ENCODE measurements at places on chromosomes 12 and 14.
A peak's percentile ranks its signal among the peaks of the same experiment; 100 is the strongest.

DNA sequence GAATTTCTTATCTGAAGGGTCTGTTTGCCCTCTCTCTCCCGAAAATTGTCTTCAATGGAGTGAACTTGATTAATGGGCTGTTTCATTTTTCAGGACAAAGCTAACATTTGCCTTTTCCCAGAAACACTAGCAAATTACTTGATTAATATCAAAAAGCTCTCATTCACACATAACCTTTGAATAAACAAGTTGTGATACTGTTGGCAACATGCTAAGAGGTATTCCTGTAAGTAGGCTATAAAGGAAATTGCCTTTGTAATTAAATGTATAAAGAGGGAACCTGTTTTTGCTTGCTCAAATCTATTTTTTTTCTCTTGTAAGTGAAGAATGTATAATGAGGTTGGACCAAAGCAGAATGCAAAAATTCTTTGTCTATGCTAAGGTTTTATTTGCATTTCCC, 457.2 kb downstream of the TMTC2 start:
- no peak for DNase-seq

GRCh38 chr14:40119765-40120164, 687.5 kb upstream of the FBXO33 start:
- DNase-seq: no peak

GRCh38 chr12:122732170-122732569, 1.5 kb upstream of the HCAR1 start:
- no peak for DNase-seq

- DNase-seq: no peak
Observed at GRCh38 chr12:92757597-92758121, 54.9 kb downstream of the PLEKHG7 start.

- no peak for DNase-seq
Observed at GRCh38 chr14:101927859-101928258, 36.5 kb upstream of the DYNC1H1 start.

DNA sequence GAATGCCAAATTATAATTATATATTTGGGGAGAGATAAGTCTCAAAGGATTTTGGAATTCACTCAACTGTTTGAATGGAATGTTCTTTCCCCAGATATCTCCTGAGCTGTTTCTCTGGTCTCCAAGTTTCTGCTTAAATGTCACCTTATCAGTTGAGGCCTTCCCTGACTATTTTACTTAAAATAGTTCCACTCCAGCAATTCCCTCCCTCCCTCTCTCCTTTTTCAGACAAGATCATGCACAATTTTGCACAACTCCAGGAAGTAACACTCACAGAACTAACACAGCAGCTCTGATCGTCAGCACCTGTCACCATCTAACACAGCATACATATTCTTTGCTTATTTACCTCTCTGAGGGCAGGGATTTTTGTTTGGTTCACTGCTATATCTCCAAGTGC, 12.5 kb downstream of the BTG1 start:
- no peak for DNase-seq

DNA sequence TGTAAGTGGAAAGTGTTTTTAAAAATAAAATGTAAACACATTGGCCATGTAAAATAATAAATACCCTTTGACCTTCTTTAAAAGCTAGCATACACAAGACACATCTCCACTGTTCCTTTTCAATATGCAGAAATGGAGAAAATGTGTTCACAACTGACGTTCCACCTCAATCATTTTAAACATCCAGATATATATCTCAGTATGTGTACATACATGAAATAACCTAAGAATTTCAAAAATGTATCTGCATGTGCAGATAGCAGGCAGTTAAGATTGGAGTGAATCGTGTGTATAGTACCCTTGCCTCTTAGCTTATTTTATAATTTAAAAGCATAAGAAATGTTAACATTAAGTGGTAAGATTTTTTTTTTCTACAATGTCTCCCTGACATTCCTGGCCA, 406.2 kb upstream of the FLRT2 start:
- DNase-seq: no peak

- no peak for DNase-seq
Observed at GRCh38 chr12:64998371-64999147, 122.5 kb downstream of the WIF1 start.

DNA sequence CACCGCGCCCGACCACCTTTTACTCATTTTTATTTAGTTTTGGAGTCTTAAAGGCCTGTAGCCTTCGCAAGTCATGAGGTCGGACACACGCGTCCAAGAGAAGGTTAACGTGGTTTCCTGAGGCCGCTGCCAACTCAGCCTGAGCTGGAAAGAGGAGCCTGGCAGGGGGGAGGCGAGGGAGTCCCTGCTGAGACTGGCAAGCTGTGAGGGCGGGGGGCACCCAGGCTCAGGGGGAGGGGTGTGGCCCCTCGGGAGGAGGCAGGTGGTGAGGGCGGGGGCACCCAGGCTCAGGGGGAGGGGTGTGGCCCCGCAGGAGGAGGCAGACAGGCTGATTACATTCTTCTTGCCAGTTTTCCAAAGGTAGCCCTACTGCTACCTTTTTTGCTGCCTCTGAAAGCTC, 143.2 kb downstream of the PIWIL1 start:
- no peak for DNase-seq

- no peak for DNase-seq
Observed at GRCh38 chr12:93016752-93017350, 87.8 kb upstream of the EEA1 start.

GRCh38 chr12:124940393-124941169, 26.1 kb upstream of the UBC start:
- DNase-seq: peak; percentile 63

DNA sequence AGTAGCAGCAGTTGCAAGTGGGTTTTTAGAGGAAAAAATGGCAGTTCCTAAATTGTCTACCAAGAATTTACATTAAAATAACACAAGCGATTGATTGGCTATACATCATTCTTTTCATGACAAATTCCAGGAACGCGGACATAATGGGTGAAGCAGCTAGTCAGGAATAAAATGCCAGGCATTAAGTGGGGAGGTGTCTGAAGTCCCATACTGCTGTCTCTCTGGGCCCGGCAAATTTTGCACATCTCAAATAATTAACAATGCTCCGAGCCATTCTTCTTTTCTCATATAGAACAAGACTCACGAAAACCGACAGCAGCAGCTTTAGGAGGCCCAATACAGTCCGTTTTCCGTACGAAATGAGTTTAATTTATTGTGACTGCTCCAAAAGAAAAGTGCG, 696 bp downstream of the RPL36AL start:
- no peak for DNase-seq

- no peak for DNase-seq
Observed at GRCh38 chr14:41973178-41973577, 366.5 kb downstream of the LRFN5 start.

DNA sequence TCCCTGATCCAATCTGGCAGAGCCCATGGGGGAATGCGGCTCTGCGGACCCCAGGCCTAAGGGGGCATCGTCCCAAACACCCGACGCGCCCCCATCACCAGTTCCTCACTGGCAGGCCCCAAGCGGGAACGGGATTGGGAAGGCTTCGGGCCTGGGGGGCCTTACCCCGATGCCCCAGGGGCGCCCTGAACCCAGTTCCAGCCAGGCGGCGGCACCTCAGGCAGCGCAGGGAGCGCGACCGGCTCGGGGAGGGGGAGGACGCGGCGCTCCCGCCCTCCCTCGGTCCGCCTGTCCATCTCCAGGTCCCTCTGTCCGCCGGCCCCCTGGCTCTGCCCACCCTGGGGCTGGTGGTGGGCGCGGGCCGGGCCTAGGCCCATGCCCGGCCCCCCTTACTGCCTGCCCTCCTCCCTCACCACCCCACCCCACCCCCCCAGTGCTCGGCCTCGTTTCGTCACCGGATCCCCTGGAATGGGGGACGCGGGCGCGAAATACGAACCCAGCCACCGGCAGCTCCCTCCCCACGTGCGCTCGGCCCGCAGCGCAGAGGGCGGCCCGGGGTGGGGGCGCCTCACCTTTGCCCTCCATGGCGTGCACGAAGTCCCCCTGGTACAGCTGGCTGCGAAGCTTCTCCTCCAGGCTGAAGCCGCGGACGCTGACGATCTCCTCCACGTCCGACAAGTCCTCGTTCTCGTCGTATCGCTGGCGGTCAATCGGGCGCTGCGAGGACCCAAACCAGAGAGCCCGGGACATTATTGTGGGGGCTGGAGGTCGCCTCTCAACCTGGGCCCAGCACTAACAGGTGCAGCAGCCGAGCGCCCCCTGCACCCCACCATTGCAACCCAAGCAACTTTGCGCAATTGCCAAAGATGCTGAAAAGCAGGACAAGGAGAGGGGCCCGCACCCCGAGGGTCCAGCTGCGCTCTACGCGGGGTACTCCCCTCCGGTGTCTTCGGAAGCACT, 2.3 kb downstream of the KDM2B start:
- no peak for DNase-seq

GRCh38 chr14:52069307-52070050, 620 bp upstream of the NID2 start:
- no peak for DNase-seq

DNA sequence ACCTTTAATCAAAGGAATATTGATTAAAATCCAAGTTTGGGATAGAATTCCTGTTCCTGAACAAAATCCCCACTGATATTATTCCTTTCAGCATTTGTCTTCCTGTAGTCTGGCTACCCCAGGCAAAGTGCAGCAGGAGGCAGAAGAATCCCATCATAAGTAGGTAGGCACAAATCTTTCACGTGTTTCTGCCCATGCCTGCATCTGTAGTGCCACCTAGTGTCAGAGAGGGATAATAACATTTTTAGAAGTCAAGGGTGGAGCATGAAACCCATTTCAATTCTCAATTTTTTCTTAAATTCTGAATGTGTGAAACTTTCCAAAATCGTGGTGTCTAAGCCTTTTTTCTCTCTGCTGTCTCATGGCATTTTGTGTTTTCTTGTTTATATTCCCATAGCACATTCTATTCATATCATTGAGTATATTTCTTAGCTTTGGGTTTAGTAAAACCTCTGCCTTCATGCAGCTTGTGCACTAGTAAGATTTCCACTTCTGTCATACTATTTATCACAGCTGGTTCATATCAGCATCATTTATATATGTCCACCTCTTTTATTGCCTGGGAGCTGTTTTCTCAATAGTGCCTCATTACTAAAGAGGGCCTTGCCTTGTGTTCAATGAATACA, 47.8 kb upstream of the RERG start:
- DNase-seq: no peak

GRCh38 chr14:70845601-70846000, 36.3 kb upstream of the MAP3K9 start:
- DNase-seq: no peak

DNA sequence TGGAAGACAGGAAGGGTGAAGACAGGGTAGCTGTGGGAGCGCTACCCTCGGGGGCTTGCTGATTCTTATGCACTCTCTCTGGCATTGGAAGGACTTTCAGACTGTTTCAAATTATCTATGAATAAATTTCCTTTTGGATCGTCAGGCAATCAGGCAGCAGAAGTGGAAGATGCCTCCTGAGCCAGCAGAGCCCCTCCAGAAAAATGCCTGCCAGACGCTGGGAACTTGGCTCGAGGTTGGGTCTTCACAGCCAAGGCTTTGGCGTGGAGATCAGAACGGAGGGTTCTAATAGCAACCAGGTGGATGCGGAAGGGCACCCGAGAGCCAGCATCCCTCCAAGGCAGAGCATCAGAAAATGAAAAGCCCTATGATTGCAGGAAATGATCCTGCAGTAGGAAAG, 119.2 kb upstream of the RFLNA start:
- no peak for DNase-seq

DNA sequence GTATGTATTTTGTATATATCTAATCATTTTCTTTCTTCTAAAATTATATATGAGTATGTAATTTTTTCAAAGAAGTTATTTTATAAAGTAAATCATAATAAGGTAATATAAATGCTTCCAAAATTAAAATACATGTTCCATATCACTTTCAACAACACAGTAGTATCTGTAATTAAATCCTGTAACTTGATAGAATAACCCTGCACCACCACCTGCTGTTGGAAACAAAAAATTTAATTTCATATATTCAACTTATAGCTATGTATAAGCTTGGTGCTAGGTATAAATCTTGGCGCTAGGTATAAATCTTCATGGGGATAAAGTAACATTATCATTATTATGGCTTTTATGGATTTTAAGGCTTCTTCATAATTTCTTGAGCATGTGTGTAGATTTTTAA, 149.7 kb upstream of the DCN start:
- DNase-seq: no peak

GRCh38 chr12:89135976-89136634, 216.2 kb downstream of the DUSP6 start:
- DNase-seq: no peak

- DNase-seq: no peak
Observed at GRCh38 chr12:49330032-49330619, 6.9 kb downstream of the C1QL4 start.

- no peak for DNase-seq
Observed at GRCh38 chr12:90173499-90174197, 465.0 kb upstream of the ATP2B1 start.

- no peak for DNase-seq
Observed at GRCh38 chr14:96816281-96816680, 19.1 kb downstream of the VRK1 start.

DNA sequence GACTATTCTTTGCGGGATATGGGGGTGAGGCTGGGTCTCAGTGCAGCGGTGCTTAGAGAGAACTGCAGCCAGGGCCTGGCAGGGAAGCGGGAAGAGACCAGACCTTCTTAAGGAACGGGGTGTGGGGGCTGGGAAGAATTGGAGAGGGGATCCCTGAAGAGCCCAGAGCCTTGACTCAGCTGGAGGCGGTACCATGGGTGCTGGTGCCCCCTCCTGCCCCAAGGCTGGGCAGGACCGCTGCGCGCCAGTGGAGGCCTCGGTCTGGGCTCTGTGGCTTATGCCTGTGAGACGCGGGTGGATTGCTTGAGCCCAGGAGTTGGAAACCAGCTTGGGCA, 1.3 kb upstream of the RNU7-1 start:
- no peak for DNase-seq

GRCh38 chr14:62947301-62947700, 98.0 kb downstream of the KCNH5 start:
- no peak for DNase-seq

GRCh38 chr14:42378880-42379279, 772.2 kb downstream of the LRFN5 start:
- no peak for DNase-seq

GRCh38 chr12:18849080-18849479, 111.2 kb downstream of the CAPZA3 start:
- no peak for DNase-seq

DNA sequence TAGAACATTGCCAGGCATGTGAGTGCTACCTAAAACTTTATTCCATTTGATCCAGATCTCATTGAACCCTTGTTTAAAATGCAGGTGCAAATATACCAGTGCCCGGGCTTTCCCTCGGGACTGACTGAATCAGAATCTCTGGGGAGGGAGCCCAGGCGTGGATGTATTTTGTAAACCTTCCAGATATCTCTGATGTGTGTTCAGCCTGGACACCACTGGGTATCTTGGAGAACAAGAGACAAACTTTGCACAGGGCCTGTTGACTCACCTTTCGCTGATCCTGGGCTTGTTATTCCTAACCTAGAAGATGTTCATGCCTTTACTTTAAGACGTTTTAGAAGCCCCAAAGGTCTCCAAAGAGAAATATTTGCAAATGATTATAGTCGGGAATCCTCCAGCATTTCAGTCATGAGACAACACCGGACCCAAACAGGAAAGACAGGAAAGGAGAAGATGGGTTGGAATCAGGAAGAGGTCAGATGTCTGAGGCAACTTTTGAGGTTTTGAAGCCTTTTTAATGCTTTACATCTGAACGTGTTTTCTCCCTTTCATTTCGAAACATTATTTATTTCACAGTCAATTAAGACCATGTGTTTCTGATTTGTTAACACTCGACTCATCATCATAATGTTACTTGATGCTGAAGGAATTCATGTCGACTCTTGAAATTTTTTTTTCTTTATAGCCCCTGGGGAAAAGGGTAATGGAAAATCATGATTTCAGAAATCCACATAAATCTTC, 118.6 kb downstream of the PLXNC1 start:
- DNase-seq: no peak
